ENCODE measurements at places on chromosomes 7 and 10.

- DNase-seq = no peak
Observed at GRCh38 chr7:136308230-136308629, 331.1 kb upstream of the MTPN start.

- no peak for DNase-seq
Observed at GRCh38 chr7:91151916-91152315, 112.3 kb upstream of the FZD1 start.

GRCh38 chr10:78426181-78426580, 392.5 kb downstream of the RPS24 start:
- no peak for DNase-seq

GRCh38 chr10:1874533-1874932, 137.2 kb upstream of the ADARB2 start:
- DNase-seq = no peak

GRCh38 chr7:106644999-106645398, 16.0 kb downstream of the CCDC71L start:
- no peak for DNase-seq

DNA sequence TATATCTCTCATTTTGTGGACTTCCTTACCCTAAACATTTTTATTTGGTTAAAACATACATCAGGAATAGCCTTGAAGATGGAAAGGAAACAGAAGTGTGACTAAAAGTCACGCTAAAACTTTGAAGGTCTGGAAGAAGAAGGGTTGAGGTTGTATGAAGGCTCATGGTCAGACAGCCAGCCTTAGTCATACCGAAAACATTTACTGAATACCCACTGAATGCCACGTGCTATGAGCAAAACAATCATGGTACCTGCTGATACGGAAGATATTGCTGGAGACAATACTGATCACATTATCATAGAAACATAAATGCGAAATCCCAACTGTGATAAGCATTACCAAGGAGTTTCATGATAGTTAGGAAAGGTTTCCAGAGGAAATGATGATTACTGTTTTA, 64.0 kb downstream of the PDZD8 start:
- DNase-seq = no peak

- no peak for DNase-seq
Observed at GRCh38 chr7:135512135-135512887, 2.4 kb upstream of the CNOT4 start.

DNA sequence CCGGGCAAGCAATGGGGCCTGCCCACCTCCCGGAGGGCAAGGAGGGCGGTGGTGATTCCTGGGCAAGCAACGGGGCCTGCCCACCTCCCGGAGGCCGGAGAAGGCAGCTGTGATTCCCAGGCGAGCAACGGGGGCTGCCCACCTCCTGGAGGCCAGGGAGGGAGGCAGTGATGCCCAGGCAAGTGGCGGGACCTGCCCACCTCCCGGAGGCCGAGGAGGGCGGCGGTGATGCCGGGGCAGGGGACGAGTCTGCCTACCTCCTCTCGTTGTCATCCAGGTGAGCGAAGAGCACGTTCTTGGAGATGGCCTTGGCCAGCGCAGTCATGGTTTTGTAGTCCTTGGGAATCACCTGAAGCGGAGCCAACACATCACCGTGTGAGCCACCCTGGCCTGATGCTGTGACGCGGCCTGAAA, 49.5 kb upstream of the DNAAF5 start:
- no peak for DNase-seq
